NCI-H524 treated with DMSO at 0.1 percent for 48 hours (cell line): ENCODE measurements at places on chromosomes 2 and 18.

- no peak for DNase-seq
Measured at GRCh38 chr2:26178746-26179436, 6.0 kb downstream of the GAREM2 start.

- no peak for DNase-seq
Measured at GRCh38 chr18:3691705-3692104, 241.7 kb downstream of the TGIF1 start.

DNA sequence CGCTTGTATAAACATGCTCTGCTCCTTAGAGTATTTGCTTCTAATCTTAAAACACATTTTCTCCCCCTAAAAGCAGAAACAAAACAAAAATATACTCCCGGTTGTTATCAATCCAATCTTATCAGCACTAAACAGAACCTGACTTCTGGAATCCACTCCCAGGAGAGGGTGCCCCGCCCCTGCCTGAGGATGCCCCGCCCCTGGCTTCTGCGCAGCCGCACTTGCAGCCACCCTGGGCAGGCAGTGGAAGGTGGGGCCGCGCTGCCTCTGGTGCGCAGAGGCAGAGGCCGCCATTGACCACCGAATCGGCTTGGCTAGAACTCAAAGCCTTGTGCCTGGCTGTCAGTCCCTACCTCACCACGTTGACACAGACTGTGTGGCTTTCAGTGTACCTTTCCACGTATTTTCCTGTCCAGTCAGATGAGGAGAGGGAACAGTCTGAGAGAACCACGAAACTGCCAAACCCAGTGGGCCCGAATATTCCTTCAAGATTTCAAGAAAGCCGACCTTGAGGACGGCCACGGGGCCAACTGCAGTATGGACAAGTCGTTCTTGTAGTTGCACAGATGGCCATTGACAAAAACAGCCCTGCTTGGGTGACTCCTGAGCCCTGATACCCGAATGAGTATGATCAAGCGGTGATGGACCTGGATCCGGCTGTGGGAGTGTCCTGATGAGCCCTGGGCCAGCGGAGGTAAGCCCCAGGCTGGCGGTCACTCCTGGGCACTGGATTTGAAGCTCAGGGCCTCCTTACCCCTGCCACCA lies 46.2 kb upstream of the ARHGAP28 start:
- DNase-seq = no peak

DNA sequence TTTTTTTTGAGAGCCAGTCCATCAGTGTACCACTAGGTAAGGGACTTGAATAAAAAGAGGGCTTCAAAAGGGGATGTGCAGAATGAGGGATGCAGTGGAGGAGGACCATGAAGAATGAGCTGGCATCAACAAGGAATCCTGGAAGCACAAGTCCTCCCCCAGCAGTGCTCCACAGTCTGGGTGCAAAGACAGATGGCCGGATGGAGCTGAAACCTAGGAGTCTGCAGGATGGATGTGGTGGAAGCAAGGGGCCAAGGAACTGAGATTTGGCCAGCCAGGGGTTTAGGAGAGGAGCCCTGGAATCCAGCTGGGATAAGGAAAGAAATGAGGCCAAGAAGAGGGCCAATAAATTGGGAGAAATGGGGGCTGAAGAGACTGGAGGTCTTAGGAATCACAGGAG lies 51.8 kb upstream of the RAB6C start:
- DNase-seq = no peak

GRCh38 chr2:151241224-151241623 lies 20.4 kb downstream of the RBM43 start:
- no peak for DNase-seq

GRCh38 chr18:58941426-58942099 lies 76.9 kb downstream of the ZNF532 start:
- DNase-seq = no peak

DNA sequence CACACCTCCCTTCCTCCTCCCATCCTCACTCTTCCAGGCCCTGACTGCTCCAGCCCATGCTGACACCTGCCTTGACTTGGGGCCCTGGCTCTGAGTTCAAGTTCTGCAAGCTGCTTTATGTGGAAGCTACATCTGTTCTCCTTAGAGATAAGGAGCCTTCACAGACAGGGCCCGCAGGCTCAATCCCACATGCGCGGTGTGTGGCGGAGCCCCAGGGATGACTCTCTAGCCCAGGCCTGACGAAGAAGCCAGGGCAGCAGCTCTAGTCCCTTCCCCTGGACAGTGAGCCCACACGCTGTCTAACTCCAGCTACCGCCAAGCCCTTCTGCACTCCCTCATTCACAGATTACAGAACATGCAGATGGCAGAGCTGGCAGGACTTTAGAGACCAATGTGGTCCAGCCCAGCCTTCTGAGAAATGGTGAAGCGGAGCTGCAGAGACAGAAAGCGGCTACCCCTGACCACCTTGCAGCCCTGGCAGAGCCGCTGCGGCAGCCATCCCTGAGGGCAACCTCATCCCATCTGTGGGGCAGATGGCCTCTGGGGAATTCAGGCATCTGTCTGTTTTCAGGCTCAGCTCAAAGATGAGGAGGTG lies 304.3 kb downstream of the CELF4 start:
- DNase-seq = peak; percentile 85

- DNase-seq = no peak
Measured at GRCh38 chr2:30450025-30450424, 3.0 kb downstream of the LCLAT1 start.

GRCh38 chr2:70715071-70715985 lies 52.7 kb downstream of the ADD2 start:
- no peak for DNase-seq

DNA sequence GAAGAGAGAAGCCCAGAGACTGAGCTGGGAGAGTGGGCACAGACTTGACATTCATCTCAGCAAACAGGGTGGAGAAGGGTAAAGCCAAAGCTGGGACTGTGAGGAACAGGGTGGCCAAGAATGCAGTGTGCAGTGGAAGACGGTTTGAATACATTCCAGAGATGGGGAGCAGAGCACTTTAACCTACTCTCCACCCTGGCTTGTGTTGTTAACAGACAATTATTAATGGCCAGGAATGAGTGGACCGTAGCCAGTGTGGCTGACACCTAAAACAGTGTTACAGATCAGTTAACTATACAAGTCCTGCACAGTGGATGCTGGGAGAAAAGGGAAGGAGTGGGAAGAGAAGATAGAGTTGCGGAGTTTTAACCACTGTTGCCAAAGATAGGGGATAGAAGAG lies 7.4 kb upstream of the NAB1 start:
- DNase-seq = no peak

DNA sequence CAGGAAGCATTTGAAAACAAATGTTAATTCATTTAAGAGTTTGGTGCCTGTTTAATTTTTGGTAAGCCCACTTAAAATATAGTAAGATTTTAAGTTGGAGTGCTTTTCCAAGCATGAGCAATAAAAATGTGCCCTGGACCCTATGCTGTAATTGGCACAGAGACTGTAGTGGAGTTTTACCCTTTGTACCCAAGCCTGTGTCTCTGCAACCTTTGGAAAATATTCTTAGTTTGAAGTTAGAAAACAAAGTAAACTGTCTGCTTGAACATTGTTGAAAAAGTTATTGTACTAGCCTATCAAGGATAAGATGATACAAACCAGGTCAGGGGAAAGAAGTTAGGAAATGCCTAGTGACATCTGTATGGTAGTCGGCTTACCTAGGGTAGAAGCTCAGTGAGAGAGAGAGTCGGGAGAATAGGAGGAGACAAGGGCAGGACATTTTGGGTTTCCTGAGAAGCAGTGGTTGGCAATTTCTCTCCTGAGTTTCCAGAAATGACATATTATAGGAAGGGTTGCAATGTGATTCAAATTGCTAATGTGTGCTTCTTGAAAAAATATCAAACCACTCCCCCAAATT lies 66.5 kb downstream of the CCDC85A start:
- DNase-seq = no peak

GRCh38 chr2:130864830-130865800 lies 28.4 kb downstream of the ARHGEF4 start:
- DNase-seq = no peak

- no peak for DNase-seq
Measured at GRCh38 chr2:85585781-85586105, 1.5 kb downstream of the VAMP5 start.

GRCh38 chr18:6624271-6624660 lies 105.2 kb upstream of the ARHGAP28 start:
- no peak for DNase-seq

- no peak for DNase-seq
Measured at GRCh38 chr2:101893681-101894381, 97.9 kb upstream of the IL1R2 start.

GRCh38 chr18:55249550-55249949 lies 290.3 kb upstream of the CCDC68 start:
- DNase-seq = no peak

DNA sequence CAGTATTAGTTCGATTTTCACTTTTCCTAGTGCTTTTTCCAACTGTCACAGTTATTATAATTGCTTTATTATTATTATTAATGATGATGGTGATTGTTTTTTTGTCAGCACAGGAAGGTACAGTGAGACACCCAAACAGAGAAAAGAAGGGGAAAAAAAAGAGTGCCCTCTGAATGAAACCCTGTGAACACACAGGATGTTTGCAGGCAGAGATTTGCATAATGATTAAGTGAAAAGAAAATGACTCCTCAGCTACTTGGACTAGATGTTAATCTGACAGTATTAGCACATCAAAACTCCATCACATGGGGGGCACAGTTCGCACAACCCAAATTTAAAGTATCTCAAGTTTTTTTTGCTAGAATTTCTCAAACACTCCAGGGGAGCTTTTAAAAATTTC lies 32.9 kb downstream of the ADD2 start:
- no peak for DNase-seq

DNA sequence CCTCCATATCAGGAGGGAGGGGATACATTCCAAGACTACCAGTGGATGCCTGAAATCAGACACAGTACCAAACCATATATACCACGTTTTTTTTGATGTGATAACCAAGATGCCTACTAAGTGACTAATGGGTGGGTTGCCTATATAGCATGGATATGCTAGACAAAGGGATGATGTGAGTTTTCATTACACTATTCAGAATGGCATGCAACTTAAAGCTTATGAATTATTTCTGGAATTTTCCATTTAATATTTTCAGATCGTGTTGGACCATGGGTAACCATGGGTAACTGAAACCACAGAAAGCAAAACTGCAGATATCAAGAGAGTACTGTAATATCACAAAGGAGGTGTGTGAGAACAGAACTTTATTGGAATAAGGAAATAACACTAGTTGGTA lies 39.6 kb upstream of the CRACDL start:
- no peak for DNase-seq

GRCh38 chr18:46386788-46387187 lies 270.2 kb downstream of the LOXHD1 start:
- no peak for DNase-seq

GRCh38 chr2:68235090-68235489 lies 17.2 kb downstream of the PPP3R1 start:
- no peak for DNase-seq

- DNase-seq = no peak
Measured at GRCh38 chr2:8582651-8583399, 99.0 kb upstream of the ID2 start.

DNA sequence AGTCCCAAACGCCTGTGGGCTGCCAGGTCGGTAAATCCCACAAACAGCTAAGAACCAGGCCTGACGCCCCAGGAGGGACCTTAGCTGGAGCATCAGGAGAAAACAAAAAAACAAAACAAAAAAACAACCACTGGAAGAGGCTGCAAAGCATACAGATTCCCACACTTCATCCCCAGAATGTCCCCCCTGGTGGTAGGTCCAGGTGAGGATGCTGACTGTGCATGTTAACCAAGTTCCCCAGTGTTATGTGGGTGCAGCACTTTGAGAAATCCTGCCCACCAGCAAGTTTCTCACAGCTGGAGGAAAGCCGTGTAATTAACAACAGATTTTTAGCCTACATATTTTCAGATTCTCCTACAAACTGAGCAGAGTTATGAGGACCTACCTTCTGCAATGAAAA lies 15.1 kb downstream of the ST3GAL5 start:
- no peak for DNase-seq

GRCh38 chr2:206585335-206585734 lies 57.0 kb upstream of the FAM237A start:
- DNase-seq = no peak

DNA sequence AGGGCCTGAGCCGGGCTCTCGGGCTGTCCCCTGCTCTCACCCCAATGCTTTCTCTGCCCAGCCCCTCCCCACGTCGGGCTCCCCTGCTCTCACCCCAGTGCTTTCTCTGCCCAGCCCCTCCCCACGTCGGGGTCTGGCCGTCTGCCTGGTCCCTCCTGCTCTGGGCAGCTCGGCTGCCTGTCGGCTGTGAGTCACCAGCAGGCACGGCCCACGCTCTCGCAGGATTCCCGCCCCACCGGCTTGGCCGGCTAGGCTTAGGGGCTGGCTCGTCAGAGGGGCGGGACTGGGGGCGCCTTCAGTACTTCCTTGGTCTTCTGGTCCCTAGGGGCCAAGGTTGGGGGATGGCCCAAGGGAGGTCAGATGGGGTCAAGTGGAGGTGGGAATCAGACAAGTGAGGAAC lies 3.3 kb downstream of the BOK start:
- no peak for DNase-seq

DNA sequence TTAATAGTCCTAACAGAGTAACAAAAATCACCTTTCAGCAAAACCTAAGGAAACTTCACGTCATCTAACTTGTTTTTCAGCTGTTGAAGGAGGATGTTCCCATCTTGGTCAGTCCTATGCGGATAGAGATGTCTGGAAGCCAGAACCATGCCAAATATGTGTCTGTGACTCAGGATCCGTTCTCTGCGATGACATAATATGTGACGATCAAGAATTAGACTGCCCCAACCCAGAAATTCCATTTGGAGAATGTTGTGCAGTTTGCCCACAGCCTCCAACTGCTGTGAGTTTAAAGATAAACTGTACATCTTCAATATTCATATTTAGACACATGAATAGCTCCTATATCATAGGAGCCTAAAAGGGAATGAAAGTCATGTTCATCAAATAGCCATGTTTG lies 10.5 kb downstream of the COL3A1 start:
- DNase-seq = no peak

DNA sequence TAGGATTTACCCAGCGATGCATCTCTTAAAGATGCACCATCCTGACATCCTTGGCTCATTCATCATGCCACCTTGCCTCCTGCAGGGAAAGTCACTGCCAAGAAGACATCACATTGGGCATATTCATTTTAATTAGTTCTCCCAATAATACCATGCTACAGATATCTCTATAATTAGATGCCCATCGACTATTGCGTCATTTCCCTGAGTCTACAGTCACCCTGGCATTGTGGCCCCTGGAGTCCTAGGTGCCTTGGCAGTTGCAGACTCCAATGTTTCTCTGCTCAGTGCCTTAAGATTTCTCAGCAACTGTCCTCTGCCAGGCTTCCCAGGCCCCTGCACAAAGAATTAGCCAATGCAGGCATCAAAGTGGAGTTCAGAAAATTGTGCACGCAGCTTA lies 32.6 kb downstream of the RDH14 start:
- no peak for DNase-seq

GRCh38 chr2:36478332-36478738 lies 119.6 kb downstream of the FEZ2 start:
- no peak for DNase-seq

DNA sequence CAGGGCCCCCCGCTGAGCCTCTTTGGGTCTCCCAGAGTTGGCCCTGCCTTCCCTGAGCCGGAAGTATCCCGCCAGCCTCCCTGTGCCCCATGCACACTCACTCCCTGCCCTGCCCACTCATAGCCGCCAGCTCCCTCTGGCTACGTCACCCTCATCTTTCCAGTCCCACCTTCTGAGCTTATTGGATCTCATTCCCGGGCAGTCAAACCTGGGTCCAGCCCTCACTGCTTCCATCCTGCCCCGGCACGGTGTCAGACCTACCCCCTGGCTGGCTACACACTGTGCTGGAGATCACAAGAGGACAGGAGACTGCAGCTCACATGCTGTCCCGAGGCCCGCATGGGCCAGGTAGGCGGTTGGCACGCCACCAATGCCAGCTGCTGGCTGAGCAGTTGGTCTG lies 147.2 kb downstream of the ASB1 start:
- no peak for DNase-seq
